ENCODE measurements at places on chromosomes 12 and 14.

GRCh38 chr12:88388566-88389540 is 191.4 kb downstream of the KITLG start:
- DNase-seq: no peak

GRCh38 chr12:80173083-80173864 is 73.9 kb downstream of the OTOGL start:
- no peak for DNase-seq

- DNase-seq: no peak
Observed at GRCh38 chr14:23578560-23579310, at the start of gene JPH4. TSS of gene JPH4 (minus strand) at chr14:23578790. CDS start at chr14:23577453, 1,337 bp downstream.

GRCh38 chr12:20722142-20722541 is 27.0 kb downstream of the SLCO1C1 start:
- no peak for DNase-seq

DNA sequence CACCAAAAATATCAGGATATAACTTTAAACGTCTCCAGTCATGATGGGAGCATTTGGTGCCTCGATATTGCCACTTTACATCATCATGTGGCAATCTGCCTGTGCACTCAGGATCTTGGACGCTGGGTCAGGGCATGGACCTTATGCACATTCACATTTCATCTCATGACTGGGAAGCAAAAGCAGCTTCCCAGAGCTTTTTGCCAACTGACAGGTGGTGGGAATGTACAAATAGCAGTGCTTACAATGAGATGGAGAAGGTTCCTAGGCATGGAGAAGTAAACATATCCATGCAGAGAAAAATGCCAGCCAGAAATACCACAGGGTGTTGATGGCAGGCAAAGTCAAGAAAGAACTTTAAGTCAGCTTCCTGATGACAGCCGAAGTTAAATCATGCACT is 30.3 kb downstream of the EFCAB11 start:
- DNase-seq: no peak

- DNase-seq: no peak
Observed at GRCh38 chr14:73261520-73262426, 24.5 kb downstream of the PAPLN start.

GRCh38 chr14:62796431-62796830 is 248.8 kb downstream of the KCNH5 start:
- DNase-seq: no peak

DNA sequence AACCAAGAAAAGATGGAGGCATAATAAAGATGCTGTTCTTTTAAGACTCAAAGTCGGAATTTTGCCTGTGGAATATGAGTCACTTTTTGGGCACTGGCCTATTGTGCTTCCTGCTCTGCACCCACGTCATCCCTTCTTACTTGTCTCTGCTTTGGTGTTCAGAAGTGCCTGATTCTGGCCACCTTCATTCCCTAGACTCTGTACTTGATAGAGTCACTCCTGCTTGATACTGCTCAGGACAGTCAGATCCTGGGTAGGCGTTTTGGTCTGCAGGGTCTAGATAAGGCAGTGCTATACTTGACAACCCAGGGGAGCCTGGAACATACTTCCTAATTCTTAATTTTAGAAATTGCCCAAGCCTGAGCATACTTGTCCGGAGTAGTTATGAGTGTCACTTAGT is 1.9 kb downstream of the LRRK2 start:
- peak; percentile 69 for DNase-seq

- peak; percentile 86 for DNase-seq
Observed at GRCh38 chr12:123384994-123385376, 1.1 kb downstream of the KMT5A start.

GRCh38 chr12:132427174-132427768 is 62.7 kb upstream of the FBRSL1 start:
- no peak for DNase-seq

DNA sequence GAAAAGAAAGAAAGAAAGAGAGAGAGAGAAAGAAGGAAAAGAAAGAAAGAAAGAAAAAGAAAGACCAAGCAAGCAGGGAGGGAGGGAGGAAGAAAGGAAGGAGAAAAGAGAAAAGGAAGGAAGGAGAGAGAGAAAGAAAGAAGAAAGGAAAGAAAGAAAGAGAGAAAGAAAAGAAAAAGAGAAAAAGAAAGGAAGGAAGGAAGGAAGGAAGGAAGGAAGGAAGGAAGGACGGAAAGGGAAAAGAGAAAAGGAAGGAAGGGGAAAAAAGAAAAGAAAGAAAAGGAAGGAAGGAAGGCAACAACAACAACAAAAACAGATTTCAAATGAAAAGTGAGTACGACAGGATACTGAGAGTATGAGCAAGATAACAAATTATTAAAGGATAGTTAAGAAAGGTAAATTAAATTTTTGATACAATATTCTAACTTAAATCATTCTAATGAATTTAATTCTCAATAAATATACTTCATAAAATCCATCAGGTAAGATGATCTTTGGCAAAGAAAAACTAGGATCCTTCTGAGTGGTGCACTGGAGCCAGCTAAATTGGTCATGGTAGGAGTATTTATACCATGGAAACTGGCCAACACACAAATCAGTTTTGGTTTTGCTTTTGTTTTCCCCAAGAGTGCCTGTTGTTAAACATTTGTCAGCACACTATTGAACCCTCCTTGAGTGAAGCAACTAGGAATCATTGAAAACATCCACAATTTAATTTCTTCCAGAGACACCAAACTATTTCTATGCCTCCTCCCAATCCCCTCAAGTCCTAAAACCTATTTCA is 56.1 kb upstream of the DYRK2 start:
- DNase-seq: peak; percentile 14

DNA sequence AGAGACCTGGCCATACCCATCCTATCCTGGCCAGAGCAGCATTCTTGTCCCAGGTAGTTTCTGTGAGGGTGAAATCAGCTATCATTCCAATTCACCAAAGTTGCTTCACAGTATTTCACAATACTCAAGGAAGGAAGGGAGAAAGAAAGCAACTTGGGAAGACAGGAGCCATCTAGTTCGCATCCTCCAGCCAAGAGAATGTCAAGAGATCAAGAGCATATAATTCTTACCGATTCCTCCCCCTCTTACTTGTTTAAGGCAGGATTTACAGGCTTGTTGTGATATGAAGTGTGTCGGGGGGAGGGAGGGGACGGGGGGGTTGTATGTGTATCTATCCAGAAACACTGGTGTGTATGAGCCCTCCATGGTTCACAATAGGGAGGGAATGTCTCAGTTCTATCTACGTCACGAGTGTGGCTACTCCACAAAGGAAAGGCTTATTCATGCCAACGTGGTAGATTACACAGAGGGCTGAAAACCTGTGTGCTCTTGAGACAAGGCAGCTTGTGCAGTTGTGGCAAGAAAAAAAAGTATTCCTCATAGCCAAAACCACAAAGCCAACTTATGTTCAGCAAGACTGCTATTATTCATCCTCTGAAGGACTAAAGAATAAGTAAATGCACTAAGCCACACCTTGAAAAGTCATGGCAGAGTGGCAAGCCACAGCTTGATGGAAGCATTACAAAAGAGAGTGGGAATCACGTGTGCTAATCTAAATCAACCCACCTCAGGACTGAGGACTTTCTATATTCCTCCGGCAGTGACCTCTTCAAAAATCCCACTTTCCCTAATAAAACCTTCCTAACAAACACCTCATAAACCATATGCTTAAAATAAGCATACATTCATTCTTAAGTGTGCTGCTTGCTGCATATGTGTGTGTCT is 35.0 kb downstream of the CORO1C start:
- DNase-seq: peak; percentile 34

DNA sequence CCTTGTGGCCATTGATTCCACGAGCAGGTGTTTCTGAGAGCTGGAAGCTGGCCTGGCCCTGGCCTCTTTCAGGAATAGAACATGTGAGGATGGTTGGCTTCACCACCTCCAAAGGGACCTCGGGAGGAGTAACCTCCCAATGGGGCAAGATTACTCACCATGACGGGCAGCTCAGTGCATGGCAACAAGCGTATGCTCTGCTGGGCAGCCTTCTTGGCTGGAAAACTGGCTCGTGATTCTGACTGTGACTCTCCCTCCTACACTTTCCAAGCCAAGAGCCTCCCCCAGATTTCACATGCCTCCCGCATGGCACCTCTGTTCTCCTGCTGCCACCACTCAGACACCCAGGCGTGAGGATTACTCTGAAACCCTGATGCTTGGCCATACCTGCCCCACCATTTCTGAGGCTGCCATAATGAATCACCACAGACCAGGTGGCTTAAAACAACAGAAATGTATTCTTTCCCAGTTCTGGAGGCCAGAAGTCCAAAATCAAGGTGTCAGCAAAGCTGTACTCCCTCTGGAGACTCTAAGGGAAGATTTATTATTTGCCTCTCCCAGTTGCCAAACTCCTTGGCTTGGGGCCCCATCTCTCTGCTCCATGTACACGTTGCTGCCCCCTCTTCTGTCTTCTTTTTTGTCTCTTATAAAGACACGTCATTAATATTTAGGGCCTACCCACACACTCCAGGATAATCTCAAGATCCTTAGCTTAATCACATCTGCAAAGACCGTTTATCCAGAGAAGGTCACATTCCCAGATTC is 215.9 kb downstream of the CHST11 start:
- no peak for DNase-seq

GRCh38 chr14:72678356-72678755 is 215.5 kb downstream of the DPF3 start:
- no peak for DNase-seq

GRCh38 chr14:24954037-24954699 is 95.8 kb downstream of the STXBP6 start:
- DNase-seq: no peak

- DNase-seq: no peak
Observed at GRCh38 chr12:1566449-1567135, 27.8 kb downstream of the FBXL14 start.

DNA sequence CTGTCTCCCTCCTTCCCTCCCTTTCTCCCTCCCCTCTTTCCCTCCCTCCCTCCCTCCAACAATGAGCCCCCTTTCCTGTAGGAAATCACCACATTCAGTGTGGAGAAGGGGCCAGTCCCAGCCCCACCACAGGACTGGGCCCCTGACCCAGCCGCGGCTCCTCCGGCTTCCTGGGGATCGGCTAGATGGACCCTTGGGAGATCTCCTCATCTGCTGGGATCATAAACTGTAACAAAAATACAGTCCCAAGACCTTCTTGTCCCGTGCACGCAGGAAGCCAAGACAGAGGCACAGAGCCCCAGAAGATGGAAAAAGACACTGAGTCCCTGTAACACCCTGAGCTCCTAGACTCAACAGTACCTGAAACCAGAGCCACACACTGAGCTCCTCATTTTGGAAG is 23.9 kb downstream of the DIO3 start:
- DNase-seq: no peak

GRCh38 chr12:2083008-2083407 is 30.2 kb downstream of the CACNA1C start:
- DNase-seq: no peak

DNA sequence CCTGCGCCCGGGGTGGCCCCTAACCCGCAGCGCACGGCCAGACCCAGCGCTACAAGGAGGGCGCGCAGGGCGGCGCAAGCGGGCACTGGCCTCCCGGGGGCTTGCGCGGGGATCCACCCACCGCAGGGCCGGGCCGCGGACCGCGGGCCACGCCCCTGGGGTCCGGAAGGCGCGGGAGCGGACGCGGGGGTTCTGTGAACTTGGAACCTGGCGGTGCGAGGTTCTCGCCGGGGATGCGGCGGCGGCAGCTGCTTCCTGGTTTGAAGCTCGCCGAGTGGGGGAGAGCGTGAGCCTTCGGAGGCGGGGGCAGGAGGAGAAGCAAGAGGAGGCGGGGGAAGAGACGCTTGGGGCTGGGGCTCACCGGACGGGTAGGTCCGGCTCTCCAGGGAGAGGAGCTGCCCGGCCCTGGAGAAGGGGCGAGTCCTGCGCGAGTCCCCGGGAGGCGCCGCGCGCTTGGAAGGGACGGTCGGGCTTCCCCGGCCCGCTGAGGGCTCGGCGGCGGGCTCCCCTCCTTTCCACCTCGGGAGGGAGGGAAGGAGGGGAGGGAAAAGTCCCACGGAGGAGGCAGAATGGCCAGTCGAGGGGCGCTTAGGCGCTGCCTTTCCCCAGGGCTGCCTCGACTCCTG is at the start of gene PRKCH:
TSS of gene PRKCH (plus strand) at position 195 of the 626 bp plus-strand sequence. CDS start 523 bp downstream, outside the sequence.
- no peak for DNase-seq

Data from RKO (cell line).